ENCODE measurements at places on chromosomes 2 and 18.

DNA sequence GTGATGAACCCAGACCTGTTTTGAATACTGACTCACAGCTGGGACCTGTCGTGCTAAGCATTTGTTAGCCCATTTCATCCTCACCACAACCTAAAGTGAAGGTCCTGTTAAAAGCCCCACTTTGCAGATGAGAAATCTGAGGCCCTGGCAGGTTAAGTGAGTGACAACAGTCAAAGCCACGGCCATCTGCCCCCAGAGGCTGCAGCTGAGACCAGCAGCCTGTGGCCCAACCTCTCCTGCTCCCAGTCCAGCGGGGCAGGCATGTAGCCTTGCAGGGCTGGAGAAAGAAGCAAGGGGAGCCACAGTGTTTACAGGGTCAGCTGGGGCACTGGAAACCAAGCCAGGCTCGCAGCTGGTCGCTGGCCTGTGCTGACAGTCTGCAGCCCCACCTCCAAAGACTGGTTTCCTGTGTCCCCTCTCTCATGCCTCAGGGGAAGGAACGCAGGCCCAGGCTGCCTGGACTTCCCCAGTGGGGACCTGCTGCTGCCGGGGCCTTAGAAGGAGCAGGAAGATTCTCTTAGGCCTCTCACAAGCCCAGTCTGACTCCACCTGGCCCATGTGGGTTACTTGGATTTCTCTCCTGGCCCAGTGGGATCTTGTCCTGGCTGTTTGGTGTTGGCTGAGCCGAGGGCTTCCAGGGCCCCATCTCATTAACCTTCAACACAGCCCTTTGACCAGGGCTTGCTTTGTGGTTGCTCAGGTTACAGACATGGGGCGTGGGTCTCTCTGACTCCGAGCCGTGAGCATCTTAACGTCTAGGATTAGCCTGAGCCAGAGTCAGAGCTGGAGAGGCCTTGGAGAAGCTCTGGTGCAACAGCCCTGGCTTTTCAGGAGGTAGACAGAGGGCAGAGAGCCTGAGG, 1.7 kb downstream of the INPP5D start:
- no peaks in the 10 kb centered on the region for H3K36me3 ChIP-seq
- no peak for DNase-seq
- no peak overlapping the region for H3K27ac ChIP-seq
- H3K4me1 ChIP-seq: peaks cover 9% of the 10 kb centered on the region

DNA sequence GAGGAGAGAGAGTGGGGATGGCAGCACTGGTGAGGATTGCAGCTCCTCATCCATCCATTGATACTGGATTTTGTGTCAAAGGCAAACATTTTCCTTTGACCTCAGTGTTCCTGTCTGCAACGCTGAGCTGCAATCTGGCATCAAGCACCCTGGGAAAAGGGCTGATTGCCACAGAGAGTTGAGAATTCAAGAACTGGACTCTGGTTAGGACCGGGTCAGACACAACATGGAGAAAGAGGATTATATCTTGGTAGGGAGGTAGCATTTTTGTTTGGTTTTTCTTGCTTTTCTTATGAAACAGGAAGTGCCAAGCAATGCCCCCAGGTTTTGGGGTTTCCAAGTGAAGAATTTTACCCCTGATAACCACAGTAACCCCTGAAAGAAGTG, 81.9 kb upstream of the PKDCC start:
- H3K4me1 ChIP-seq: peaks cover 62% of the 10 kb centered on the region
- H3K27me3 ChIP-seq: no peaks in the 10 kb centered on the region
- H3K36me3 ChIP-seq: no peaks in the 10 kb centered on the region
- H3K4me3 ChIP-seq: peak overlapping the region; percentile 43

DNA sequence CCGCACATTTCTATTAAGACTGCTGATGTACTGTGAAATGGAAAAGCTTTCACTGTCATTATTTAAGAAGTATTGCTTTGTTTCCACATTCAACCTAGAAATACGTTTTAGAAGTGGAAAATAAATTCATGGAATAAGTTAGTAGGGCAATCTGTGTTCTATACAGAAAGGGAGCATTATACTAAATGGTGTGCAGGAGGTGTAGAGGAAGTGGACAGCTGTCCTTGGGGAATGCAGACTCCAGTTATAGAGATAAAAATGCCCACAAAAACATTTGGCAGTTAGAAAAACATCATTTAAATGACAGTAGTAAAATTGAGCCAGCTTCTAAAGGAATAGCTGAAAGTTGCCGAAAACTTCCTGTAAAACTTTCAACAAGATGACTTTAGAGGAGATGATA, 46.8 kb downstream of the PIK3C3 start:
- H3K4me1 ChIP-seq: peaks cover 35% of the 10 kb centered on the region
- peaks cover 39% of the 10 kb centered on the region for H3K36me3 ChIP-seq
- no peaks in the 10 kb centered on the region for H3K27me3 ChIP-seq
- peak overlapping the region; percentile 33 for H3K27ac ChIP-seq
- DNase-seq: no peak
- no peak overlapping the region for H3K4me3 ChIP-seq

DNA sequence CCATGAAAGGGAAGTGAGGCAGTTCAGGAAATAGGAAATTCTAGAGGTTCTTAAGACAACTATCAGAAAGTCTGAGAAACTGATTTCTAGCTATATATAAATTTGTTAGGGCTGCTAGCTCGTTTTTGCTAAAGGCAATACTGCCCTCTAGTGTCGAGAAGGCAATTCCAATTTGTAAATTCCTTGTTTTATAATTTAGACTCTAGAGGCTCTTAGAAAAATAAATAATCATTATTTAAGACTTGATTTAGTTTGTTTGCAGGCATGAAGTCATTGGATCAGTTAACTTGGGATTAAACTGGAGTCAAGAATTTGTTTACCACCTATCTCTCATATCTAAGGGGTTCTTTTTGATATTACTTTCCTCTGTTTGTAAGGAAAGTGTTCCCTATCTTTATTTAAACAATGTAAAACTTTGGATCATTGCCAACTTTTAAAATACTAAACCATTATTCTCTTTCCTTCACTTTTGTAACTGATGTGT, 66.2 kb downstream of the ACVR2A start:
- no peak overlapping the region for H3K27ac ChIP-seq
- H3K27me3 ChIP-seq: no peaks in the 10 kb centered on the region
- peaks cover 3% of the 10 kb centered on the region for H3K36me3 ChIP-seq
- no peak overlapping the region for H3K4me3 ChIP-seq

DNA sequence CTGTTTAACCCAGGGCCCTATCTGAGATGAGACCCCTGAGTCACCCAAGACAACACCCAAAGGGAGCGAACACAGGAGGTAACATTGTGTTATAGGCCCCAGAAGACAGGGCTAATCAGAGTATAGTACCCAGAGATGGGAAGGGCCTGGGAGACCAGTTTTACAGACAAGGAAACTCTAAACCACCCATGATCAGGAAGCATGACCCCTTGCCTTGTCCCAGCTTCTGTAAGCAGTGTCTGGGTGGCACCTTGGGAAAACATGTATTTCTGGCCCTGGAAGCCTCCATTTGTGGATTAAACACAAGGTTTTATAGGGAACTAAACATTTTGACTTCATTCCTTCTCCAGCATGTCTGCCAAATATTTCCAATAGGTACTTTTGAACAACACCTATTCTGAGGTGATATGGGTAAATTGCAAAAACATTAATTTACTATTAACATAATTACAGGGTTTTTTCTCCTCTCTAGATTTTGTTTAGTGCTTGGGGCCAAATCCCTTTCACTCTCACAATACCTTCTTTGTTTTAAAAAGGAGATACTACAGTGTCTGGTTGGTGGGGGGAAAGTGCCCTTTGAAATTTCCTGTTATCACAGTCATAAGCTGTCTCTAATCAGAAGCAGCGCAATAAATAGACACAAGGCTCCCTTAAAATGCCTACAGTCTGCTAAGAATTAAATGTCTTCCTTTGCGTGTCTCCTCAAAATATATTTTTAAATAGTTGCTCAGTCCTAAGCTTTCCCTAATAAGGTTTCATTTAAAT, 341.1 kb downstream of the BCL11A start:
- no peak overlapping the region for H3K27ac ChIP-seq
- H3K4me3 ChIP-seq: no peak overlapping the region
- no peak for DNase-seq
- peaks cover 2% of the 10 kb centered on the region for H3K27me3 ChIP-seq
- H3K4me1 ChIP-seq: no peaks in the 10 kb centered on the region

DNA sequence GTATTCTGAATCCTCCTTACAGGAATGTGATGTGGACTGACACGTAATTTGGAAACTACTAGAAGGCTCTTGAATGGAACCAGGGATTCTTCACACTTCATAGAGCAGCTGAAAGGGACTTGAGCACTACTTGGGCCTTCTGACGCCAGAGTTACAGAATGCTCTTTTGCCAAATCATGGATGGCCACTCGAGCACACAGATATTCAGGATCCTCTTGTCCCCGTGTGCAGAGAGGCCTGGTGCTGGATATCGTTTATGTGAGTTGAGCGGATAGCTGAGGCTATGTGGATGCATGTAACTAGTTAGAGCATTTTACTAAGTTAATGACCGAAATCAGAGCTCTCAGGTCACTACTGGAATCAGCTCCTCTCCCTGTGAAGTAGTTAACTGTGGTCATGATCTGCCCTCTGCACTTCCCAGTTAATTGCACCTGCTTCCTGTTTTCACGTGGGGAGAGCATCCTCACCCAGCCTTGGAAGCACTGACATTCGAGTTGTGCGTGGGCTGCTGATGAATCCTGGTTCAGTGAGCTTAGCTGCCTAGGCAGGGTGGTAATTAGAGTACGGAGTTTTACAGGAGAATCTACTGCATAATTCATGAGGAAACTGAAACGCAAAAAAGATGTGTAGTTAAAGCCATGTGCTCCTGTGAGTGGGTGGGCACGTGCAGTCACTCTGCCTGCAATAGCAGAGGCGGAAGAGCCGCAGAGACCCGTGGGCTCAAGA, 5.2 kb upstream of the TPO start:
- H3K36me3 ChIP-seq: no peaks in the 10 kb centered on the region
- no peak for DNase-seq
- no peak overlapping the region for H3K27ac ChIP-seq
- H3K4me3 ChIP-seq: no peak overlapping the region

GRCh38 chr18:8381821-8382459, 227.3 kb upstream of the RAB12 start:
- H3K4me1 ChIP-seq: peaks cover 22% of the 10 kb centered on the region
- H3K27ac ChIP-seq: peak overlapping the region; percentile 77
- peaks cover 41% of the 10 kb centered on the region for H3K36me3 ChIP-seq
- H3K27me3 ChIP-seq: no peaks in the 10 kb centered on the region

DNA sequence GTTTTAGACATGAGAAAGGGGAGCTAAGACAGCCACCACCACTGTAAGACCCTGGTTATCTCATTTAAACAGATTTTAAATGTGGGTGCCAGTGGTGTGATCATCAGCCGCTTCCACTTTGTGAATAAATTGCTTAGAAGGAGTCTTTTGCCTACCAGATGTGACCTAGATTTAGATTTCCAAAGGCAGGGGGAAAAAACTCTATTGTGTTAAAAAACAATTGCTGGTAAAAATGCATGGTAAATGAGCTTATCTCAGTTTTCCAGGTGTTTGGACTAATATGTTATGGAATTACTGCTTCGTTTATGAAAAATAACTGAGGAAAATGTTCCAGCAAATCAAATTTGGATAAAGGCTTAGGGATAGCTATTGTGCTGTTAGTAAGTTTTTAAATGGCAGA, 466.3 kb upstream of the RAB12 start:
- H3K27ac ChIP-seq: no peak overlapping the region
- H3K4me1 ChIP-seq: peaks cover 21% of the 10 kb centered on the region
- DNase-seq: no peak
- no peak overlapping the region for H3K4me3 ChIP-seq

DNA sequence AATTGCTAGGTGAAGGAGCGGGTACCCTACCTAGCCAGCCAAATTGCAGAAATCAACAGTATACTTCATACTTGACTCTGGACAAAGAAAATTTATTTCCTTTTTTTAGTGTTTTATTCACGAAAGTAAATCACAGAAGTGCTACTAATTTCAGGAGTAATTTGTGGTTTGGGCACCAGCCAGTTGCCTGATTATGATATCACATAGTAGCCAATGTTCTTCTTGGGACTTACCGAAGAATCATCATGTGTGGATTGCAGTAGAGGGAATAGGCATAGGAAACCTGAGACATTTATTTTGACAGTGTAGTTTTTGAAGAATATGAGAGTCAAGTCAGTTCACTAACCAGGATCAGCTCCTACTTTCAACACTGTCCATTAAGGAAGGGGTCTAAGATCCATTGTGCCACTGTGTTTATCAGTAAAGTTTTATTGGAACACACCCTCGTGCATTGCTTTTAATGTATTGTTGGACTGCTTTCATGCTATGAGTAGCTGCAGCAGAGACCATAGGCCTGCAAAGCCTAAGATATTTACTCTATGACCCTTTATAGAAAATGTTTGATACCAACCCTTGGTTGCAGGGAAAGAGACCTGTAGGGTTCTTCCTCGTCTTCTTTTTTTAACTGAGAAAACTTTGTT, 32.1 kb downstream of the TNFRSF11A start:
- H3K36me3 ChIP-seq: no peaks in the 10 kb centered on the region

DNA sequence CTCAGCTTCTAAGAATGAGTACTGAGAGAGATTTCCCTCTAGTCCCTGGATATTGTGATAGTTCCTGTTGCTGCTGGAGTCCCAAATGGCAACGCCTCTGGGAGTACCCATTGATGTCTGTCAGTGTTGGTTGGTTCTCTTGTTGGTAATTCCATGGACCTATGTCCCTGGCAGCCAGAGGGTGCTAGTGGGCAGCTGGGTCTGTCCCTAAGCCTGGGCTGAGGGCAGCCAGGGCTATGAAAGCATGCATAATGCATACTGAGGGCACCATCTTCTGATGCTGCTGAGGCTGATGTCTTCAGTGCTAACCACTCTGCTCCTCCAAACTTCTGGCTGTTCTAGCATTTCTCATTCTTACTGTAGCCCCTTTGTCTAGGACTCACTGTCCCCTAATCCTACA, 35.9 kb downstream of the NABP1 start:
- H3K27ac ChIP-seq: no peak overlapping the region
- H3K36me3 ChIP-seq: no peaks in the 10 kb centered on the region
- no peak for DNase-seq
- H3K4me3 ChIP-seq: no peak overlapping the region

DNA sequence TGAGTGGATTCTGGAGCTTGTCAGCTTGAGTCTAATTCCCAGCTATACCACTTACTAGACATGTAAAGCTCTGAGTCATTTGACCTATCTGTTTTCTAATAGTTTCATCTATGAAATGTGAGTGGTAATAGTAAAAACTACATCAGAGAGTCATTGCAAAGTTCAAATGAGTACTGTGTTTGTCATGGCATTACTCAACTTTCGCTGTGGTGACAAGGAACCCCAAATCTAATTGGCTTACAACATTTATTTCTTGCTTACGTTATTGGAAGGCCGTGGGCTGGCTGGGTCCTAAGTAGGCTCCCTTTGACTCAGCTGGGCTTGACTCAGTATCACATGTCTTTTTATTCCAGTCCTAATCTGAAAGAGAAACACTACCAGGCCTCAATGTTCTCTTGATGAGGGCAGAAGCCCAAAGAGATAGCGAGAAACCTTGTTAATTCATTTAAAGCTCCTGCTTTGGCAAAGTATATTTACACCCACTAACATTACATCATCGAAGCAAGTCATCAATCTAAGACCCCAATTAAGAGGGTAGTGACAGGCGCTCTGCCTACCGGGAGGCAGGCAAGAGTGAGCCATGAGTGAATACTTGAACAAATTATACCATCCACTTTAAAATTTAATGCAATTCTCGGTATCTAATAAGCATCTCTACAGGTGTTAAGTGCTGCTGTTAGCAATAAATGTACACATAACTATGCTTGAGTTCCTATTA, 431.8 kb upstream of the SPHKAP start:
- H3K36me3 ChIP-seq: no peaks in the 10 kb centered on the region
- DNase-seq: no peak
- no peak overlapping the region for H3K27ac ChIP-seq
- H3K4me3 ChIP-seq: no peak overlapping the region
- H3K4me1 ChIP-seq: no peaks in the 10 kb centered on the region
- H3K27me3 ChIP-seq: no peaks in the 10 kb centered on the region

- peak overlapping the region; percentile 5 for H3K4me3 ChIP-seq
- H3K36me3 ChIP-seq: peaks cover 20% of the 10 kb centered on the region
- H3K4me1 ChIP-seq: peaks cover 83% of the 10 kb centered on the region
- DNase-seq: no peak
These were observed 82.9 kb downstream of the CRIM1 start for GRCh38 chr2:36438449-36438977.
